NCI-H345 (cell line): ENCODE measurements at places on chromosomes 11 and 22.
A peak's percentile ranks its signal among the peaks of the same experiment; 100 is the strongest.

- no peak for DNase-seq
These were observed 13.2 kb downstream of the CD6 start for GRCh38 chr11:60984636-60985035.

GRCh38 chr22:17726006-17726927 lies 48.0 kb downstream of the BID start:
- DNase-seq: no peak

- DNase-seq: no peak
These were observed 47.4 kb upstream of the B3GAT1 start for GRCh38 chr11:134459246-134460061.

- DNase-seq: no peak
These were observed 70.5 kb upstream of the FAT3 start for GRCh38 chr11:92154110-92154509.

GRCh38 chr11:115364896-115365295 lies 139.3 kb downstream of the CADM1 start:
- no peak for DNase-seq

DNA sequence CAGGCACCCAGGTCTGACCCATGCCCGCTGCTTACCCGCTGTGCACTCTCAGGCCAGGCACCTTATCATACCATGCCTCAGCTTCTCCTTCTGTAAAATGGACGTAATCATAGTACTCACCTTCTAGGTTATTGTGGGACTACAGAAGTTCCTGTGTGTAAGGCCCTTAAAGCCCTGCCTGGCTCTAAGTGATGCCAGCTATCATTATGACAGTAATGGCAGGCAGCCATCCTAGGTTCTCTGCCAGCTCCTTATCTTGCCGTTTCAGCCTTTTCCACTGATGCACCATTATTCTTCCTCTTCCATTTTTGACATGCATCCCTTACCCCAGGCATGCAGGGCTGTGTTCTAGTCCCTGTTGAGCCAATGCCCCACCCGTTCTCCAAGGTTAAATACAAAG lies 57.9 kb downstream of the DBX1 start:
- DNase-seq: no peak

GRCh38 chr11:119896387-119897045 lies 167.5 kb upstream of the NECTIN1 start:
- no peak for DNase-seq

GRCh38 chr11:65352783-65353182 lies 1.8 kb upstream of the TIGD3 start:
- DNase-seq: no peak

GRCh38 chr22:45238076-45238956 lies 2.4 kb downstream of the KIAA0930 start:
- peak; percentile 2 for DNase-seq

DNA sequence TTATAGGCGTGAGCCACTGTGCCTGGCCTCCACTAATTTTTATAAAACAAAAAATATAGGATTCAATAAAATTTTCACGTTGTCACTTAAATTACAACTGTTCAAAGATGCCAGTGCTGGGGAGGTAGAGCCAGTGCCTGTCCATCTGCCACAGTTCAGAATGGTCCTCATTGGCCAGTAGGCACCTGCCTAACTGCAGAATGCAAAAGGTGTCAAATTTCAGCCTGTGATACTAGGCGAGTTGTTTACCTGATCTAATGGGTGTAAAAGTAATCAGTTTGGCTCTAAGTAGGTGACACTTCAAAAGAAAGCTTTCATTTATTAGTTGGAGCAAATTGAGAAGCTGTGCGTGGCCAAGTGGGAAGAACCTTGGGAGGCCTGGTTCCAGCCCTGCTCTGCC lies 2.4 kb downstream of the SMARCB1 start:
- peak; percentile 71 for DNase-seq

DNA sequence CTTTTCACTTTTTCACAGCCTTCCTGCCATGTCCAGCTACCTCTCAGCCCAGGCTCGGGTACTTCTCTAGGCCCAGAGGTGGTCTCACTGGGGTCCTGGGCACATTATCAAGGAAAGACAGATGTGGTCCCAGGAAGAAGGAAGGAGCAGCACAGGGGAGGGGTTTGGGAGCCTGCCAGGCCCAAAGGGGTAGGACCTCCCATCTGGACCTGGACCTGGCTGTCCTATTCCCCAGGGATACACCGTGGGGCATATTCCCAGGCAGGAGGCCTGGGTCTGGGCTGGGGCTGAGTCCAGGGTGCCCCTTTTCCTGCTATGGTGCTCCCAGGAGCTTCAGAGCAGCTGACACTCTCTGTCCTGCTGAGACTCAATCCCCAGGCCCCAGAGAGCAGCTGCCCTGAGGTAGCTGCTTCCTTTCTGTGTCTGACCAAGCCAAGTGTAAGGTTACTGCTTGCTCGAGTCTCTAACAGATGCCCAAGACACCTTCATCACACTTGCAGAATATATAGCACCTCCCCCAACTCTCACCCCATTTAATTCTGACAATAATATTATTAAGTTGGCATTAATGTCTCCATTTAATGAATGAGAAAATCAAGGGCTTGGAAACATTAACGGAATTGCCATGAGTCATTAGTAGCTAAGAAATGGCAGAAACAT lies 232.0 kb downstream of the BUD13 start:
- DNase-seq: no peak

DNA sequence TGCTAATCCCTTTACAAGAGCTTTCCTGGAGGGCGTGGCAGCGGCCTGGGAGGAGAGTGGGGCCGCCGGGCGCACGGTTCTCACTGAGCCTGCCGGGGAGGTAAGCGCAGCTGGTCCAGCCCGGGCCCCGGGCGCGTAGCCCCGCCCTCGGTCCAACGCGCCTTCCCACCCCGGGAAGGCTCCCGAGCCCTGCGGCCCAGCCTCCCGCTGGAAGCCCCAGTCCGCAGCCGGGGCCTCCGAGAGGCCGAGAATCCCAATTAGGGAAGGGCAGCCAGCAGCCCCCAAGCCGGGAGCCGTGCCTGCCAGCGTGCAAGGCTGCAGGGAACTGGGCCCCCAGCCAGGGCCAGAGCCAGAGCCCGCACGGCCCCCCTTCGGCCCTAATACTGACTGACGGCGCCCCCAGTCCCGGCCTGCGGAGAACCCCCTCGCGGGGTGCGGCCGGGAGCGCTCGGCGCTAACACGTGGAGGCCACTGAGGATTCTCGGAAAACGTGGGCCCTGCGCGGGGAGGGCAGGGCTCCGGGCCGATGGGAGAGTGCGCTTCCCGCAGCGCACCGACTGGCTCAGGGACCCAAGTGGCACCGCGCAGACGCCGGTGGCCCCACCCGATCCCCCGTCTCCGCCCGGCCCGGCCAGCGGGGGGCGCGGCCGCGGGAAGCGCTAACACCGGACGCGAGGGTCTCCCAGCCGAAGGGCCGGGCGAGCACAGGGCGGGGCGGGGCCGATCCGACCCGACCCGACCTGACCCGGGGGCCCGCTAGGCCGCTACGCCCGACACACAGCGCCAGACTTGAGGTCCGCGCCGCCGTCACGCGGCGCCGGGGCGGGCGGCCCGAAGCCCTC lies 5.7 kb downstream of the ZFTA start:
- no peak for DNase-seq

DNA sequence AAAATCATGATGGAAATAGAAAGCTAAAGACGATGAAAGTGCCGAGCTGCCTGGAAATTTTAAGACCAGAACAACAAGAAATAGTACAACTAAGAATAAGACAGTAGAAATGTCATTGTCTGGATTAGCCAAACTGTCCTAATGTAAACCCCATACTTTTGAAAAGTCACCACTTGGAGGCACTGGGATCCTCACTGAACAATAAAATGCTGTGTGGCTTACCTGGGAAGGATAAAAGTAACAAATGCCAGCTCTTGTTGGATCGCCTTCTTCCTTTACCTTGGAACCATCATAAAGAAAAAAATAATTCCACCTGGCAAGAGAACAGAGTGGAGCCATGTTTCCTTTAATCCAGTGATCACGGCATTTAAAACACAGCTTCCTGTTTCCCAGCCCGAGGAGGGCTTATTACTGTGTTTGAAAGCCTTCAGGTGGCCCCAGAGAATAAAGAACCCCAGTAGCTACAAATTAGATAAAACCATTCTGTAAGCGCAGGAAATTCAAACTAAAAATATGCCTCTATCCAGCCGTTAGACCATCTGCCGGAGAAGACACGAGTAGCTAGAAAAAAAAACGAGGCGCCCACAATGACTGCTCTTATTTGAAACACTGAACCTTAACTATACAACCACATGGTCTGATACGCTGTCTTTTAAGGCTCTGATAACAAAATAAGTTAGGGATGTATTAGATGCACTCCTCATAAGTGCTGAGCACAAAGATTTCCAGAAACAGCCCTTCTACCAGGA lies 4.4 kb downstream of the HPS4 start:
- no peak for DNase-seq

GRCh38 chr22:30780026-30780425 lies 85.4 kb downstream of the OSBP2 start:
- no peak for DNase-seq

DNA sequence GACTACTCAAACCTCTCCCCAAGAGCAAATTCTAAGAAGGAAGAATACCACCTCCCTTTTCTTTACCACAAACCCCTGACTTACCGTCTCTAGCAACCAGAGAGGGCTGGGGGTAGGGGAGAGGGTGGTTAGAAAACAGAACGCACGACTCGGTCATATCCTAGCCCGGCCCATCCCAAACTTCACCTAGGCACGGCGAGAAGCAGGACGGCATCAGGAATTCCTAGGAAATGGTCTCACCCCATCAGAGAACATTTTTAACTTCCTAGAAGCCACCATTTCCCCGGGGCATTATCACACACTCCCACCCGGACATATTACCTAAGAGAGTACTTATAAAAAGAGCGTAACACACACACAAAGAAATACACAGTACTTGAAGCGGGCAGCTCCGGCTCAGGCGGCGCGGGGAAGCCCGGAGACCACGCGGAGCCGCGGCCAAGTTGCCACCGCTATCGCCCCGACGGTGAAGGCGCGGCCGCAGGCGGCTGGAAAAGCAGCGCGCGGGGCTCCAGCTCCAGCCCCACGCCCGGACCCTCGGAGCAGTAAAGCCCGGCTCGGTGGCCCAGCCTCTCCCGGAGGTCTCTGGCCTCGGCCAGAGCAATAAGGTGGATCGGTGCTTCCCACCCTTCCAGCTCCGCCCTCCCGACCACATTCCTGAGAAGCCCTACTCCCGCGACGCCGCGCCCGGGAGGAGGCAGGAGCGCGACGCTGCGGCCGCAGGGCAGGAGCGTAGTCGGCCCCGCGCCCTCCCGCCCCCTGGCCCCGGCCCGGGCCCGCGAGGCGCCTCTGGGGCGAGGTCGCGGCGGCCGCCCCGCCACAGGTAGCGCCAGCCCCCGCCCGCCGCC lies 878 bp downstream of the RRAS2 start:
- DNase-seq: peak; percentile 35

- DNase-seq: no peak
These were observed 6.6 kb upstream of the KCTD17 start for GRCh38 chr22:37044634-37045625.

GRCh38 chr11:72228844-72229231 lies 4.3 kb downstream of the INPPL1 start:
- no peak for DNase-seq

GRCh38 chr11:133692126-133692934 lies 153.0 kb downstream of the SPATA19 start:
- DNase-seq: no peak

DNA sequence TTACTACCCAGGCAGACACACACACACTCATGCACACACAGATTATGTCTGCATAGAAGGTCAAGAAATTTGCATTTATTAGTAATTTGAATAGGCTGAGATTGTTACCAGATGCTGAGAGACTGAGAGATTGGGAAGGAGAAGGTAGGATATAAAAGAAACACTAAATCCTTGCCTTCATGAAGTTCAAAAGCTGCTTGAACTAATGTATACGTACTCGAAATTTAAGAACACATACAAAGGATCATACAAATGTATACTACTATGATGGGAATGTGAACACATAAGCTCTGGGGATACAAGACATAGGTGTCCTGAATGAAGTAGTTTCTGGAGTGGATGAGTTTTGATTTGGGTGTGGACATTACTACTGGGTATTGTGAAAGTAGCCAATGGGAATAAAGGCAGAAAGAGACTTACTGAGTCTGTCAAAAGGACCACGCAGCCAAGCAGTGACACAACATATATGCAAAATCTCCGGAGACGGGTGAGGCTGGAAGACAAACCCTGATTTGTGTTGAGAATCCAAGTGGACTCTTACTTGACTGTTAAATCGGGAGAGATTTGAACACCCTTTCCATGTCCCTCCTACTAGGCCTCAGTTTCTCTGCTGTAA lies 7.3 kb upstream of the PKNOX2 start:
- DNase-seq: no peak

GRCh38 chr11:77231800-77232199 lies 69.7 kb downstream of the GDPD4 start:
- DNase-seq: no peak

DNA sequence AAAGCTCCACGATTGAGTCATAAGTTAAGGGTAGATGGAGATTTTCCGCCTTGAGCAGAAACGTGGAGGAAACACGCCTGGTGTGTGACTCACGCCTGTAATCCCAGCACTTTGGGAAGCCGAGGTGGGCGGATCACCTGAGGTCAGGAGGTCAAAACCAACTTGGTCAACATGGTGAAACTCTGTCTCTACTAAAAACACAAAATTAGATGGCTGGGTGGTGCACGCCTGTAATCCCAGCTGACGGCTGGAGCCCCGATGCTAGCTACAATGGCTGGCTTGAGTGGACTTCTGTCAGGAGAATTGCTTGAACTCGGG lies 17.3 kb upstream of the DGCR8 start:
- DNase-seq: no peak

- DNase-seq: no peak
These were observed 95.3 kb upstream of the RCN1 start for GRCh38 chr11:31995525-31996094.

DNA sequence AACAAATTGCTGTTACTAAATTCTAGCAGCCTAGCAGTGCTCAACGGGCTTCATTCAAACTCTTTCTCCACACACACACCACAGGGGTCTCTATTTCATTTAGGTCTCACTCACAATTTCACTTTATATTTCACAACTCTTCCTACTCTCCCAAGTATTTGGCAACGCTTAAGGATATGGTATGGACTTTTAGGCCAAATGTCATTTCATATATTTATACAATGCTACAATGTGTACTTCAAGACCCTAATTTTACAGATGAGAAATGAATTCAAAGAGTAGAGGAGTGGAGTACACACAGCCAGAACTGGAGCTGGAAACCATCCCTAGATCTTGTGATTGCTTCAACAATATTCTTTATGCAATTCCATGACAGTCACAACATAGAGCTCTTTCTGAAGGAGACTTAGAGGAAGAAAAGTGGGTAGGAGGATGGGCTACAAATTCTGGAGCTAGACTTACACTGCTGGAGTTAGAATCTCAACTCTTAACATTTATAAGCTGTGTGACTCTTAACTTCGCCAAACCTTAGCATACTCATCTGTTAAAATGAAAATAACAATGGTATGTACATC lies 2.5 kb upstream of the MS4A13 start:
- DNase-seq: no peak

GRCh38 chr11:68575025-68575665 lies 109.2 kb upstream of the GAL start:
- no peak for DNase-seq

DNA sequence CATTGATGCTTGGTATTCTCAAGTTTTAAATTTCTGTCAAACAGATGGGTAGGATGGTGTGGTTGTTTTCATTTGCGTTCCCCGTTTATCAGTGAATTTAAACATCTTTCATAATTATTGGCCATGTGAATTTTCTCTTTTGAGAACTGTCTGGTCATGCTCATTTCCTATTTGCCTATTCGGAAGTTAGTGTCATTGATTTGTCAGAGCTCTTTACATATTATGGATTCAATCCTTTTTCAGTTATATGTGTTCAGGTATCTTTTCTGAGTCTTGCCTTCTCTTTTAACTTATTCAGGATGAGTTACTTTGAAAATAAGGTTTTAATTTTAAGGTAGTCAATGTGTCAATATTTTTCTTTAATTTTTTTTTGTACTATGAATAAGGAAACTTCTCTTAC lies 315.7 kb downstream of the MN1 start:
- no peak for DNase-seq

- no peak for DNase-seq
These were observed 57.0 kb upstream of the PTH start for GRCh38 chr11:13552784-13553183.
